ENCODE measurements at places on chromosomes 4 and X. TPM values are rescaled to one million over a fixed set of nuclear protein-coding genes. Genes with fewer than 3 reads are reported as not detected.

CACNA1F gene
- total RNA-seq, result not detected

TCEAL8 gene
- total RNA-seq, result 191 TPM

TMSB15A gene
- total RNA-seq, result 6.0 TPM

UGT2B10 gene
- not detected for total RNA-seq

NBDY gene
- total RNA-seq, result 5.9 TPM

SSX2 gene
- total RNA-seq, result not detected

TACR3 gene
- not detected for total RNA-seq

ADH1C gene
- total RNA-seq, result not detected

TEX11 gene
- total RNA-seq, result not detected

IL2 gene
- total RNA-seq, result not detected

HHIP gene
- total RNA-seq, result 0.05 TPM

NUDT11 gene
- 9.3 TPM for total RNA-seq

DDX3X gene
- total RNA-seq, result 151 TPM

SLIT2 gene
- total RNA-seq, result 0.21 TPM

MAGEC3 gene
- total RNA-seq, result not detected

XG gene
- total RNA-seq, result not detected

CXCL9 gene
- total RNA-seq, result 0.13 TPM

CCDC160 gene
- not detected for total RNA-seq

FAM9C gene
- not detected for total RNA-seq

IL2RG gene
- total RNA-seq, result not detected

ARHGAP24 gene
- total RNA-seq, result 10.5 TPM

ANAPC4 gene
- 29.6 TPM for total RNA-seq

FGB gene
- not detected for total RNA-seq

OTC gene
- total RNA-seq, result not detected

TLR7 gene
- total RNA-seq, result not detected

HOPX gene
- total RNA-seq, result not detected

ASB11 gene
- 3.5 TPM for total RNA-seq

TMEM150C gene
- total RNA-seq, result 7.0 TPM

AMTN gene
- not detected for total RNA-seq

NDNF gene
- total RNA-seq, result not detected

RAB40A gene
- 0.05 TPM for total RNA-seq

TBC1D8B gene
- total RNA-seq, result 4.2 TPM

KCNE5 gene
- total RNA-seq, result 0.08 TPM

TLR10 gene
- 0.08 TPM for total RNA-seq

TRIML1 gene
- total RNA-seq, result not detected

SUPT20HL2 gene
- total RNA-seq, result not detected

NCAPG gene
- total RNA-seq, result 45.1 TPM

VEGFC gene
- total RNA-seq, result 6.4 TPM

PABPC1L2A gene
- total RNA-seq, result not detected

GPR101 gene
- not detected for total RNA-seq

SGMS2 gene
- 3.0 TPM for total RNA-seq

CA5B gene
- 3.0 TPM for total RNA-seq

GLRA3 gene
- total RNA-seq, result not detected

RHOXF2 gene
- total RNA-seq, result not detected

PNCK gene
- 0.64 TPM for total RNA-seq

LRAT gene
- 10.3 TPM for total RNA-seq

PAGE2B gene
- not detected for total RNA-seq

ERAS gene
- total RNA-seq, result 0.40 TPM

FAM114A1 gene
- total RNA-seq, result 38.6 TPM

SPP1 gene
- total RNA-seq, result 1,422 TPM

AVPR2 gene
- total RNA-seq, result 0.27 TPM

SLC25A53 gene
- 9.6 TPM for total RNA-seq

AFM gene
- not detected for total RNA-seq

MAGEA6 gene
- 187 TPM for total RNA-seq

Measured in SK-MEL-5 (cell line).